ENCODE measurements at places on chromosomes 1 and 21. TPM values are rescaled to one million over a fixed set of nuclear protein-coding genes. Genes with fewer than 3 reads are reported as not detected.
A peak's percentile ranks its signal among the peaks of the same experiment; 100 is the strongest.

DNA sequence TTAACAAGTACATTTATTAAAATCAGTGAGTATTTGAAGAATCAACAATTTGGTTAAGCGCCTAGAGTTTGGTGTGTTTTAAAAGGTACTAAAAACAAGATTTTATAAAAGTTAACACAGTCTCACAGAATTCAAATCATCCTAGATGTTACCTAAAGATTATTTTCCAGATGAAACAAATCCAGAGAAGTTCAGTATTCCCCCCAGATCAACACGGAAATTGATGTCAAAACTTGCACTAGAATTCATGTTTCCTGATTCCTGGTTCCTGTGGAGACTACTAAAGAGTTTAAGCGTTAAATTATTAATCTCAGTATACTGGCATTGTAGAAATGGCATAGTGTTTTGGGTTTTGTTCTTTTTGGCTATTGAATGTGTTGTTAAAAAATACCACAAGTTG lies 1.4 kb downstream of the PTBP2 start:
- no peak for DNase-seq

GRCh38 chr21:42208036-42208435 lies 10.9 kb upstream of the ABCG1 start:
- no peak for DNase-seq

DNA sequence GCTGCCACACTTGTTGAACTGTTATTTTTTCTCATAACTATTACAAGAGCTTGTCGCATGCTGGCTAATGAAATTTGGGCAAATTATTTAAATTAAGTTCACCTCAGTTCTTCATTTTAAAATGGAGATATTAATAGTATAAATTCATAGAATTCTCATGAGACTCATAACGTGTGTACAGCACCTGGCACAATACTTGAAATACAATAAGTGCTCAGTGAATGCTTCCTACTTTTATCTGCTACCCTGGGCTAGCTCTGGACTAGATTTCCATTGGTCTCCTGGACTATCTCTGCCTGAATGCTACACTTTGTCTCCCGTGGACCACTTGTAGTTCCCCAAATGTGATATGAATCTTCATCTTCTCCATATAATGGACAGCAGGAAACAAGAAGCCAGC lies 919 bp downstream of the SLAMF6 start:
- DNase-seq = no peak

GRCh38 chr1:112358798-112359408 lies 37.1 kb upstream of the CTTNBP2NL start:
- DNase-seq = no peak

- no peak for DNase-seq
These were observed 38.7 kb upstream of the BATF3 start for GRCh38 chr1:212738330-212738729.

GRCh38 chr1:247366926-247367645 lies 35.4 kb upstream of the ZNF496 start:
- DNase-seq = no peak

- no peak for DNase-seq
These were observed 50.5 kb downstream of the VCAM1 start for GRCh38 chr1:100769906-100770646.

DNA sequence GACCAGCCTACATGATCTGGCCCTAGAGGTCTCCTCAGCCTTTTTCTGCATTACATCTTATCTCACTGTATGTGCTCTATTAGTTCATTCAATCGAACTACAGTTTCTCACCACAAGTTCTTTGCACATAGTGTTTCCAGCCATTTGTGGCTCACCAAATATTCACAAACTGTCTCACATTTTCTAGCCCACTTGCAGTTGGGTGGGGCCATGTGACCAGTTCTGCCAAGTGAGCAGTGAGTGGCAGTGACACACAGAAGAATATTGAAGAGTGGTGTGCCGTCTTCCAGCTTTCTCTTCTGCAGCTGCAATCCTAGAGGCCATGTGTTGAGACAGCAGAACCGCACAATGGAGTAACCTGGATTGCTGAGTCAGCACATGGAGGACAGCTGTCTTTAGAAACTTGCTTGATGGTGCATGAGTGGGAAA lies 103.2 kb upstream of the ZNF644 start:
- DNase-seq = no peak

- no peak for DNase-seq
These were observed 1.2 kb upstream of the MTFR1L start for GRCh38 chr1:25818569-25818968.

- DNase-seq = no peak
These were observed 910 bp upstream of the RERE start for GRCh38 chr1:8818325-8818775.

DNA sequence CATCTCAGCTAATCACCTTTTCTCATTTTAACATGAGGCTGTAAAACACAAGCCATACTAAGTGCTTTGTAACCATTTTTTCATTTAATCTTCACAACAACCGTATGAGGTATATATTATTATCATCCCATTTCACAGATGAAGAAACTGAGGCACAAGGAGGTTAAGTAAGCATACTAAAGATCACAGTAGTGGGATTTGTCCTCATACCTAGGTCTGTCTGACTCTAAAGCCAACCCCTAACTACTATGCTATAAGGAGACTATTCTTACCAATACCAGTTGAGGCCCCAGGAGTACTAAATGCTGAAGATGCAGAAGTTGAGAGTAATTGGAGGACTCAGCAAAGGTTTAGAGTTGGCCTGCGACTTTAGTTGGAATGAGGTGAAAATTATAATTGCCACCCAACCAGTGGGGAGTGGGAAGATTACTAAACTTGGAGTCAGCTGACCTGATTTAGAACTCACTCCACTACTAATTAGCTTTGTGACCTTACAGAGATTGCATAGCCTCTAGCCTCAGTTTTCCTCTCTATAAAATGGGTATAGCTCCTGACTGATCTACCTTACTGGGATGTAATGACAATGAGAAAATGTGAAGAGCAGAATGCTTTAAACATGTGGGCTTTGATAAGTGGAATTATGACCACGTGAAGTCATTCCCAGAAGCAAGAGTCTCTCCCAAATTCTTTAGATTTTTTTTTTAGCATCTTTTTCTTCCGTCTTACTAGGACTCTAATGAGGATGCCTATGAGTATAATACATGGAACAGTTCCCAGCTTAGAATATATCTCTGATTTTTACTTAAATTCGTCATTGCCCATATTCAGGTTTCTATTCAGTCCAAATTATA lies 85.8 kb upstream of the IPO9 start:
- no peak for DNase-seq

DNA sequence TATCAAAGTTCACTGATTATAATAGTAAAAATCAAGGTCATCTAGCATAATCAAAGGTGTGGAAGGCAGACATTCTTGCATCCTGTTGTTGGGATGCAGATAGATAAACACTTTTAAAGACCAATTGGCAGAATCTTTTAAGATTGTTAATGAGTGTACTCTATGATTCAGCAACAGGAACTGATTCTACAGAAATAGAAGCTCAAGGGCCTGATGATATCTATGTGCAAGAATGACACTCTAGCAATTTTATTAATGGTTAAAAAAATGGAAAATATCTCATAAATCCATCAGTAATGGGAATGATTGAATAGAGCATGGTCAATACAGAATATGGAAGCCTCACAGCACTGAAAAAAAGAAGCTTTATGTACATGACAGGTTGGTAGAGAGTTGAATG lies 2.2 kb upstream of the ATP1A4 start:
- no peak for DNase-seq

- no peak for DNase-seq
These were observed 105.4 kb downstream of the PSMG1 start for GRCh38 chr21:39077876-39078275.

DNA sequence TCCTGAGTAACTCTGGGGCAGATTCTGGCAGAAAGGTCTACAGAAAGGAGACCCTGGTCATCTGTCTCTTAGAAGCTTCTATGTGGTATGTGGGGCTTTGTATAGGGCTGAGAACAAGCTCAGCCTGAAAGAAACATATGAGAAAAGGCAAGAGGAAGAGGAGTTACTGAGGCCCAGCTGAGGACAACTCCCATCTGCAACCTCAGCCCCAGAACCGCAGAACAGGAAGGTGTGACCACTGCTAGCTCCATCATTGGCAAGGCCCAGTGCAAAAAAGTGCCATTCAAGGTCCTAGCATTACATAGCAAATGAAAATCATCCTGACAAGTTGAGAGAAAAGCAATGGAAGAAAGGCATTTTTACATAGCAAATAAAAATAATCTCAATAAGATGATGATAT lies 503.8 kb downstream of the NPHP4 start:
- DNase-seq = no peak

DNA sequence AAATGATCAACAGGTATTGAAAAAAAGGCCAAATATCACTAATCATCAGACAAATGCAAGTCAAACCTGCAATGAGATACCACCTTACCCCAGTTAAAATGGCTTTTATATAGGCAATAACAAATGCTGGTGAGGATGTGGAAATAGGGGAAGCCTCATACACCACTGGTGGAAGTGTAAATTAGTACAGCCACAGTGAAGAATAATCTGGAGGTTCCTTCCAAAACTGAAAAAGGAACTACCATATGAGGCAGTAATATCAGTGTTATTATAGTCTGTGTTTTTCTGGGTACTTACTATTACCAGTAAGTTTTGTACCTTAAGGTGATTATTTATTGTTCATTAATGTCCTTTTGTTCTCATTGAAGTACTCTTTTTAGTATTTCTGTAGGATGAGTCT lies 201.3 kb downstream of the MRPL39 start:
- no peak for DNase-seq

- DNase-seq = no peak
These were observed 38.4 kb upstream of the CD101 start for GRCh38 chr1:116962987-116963639.

DNA sequence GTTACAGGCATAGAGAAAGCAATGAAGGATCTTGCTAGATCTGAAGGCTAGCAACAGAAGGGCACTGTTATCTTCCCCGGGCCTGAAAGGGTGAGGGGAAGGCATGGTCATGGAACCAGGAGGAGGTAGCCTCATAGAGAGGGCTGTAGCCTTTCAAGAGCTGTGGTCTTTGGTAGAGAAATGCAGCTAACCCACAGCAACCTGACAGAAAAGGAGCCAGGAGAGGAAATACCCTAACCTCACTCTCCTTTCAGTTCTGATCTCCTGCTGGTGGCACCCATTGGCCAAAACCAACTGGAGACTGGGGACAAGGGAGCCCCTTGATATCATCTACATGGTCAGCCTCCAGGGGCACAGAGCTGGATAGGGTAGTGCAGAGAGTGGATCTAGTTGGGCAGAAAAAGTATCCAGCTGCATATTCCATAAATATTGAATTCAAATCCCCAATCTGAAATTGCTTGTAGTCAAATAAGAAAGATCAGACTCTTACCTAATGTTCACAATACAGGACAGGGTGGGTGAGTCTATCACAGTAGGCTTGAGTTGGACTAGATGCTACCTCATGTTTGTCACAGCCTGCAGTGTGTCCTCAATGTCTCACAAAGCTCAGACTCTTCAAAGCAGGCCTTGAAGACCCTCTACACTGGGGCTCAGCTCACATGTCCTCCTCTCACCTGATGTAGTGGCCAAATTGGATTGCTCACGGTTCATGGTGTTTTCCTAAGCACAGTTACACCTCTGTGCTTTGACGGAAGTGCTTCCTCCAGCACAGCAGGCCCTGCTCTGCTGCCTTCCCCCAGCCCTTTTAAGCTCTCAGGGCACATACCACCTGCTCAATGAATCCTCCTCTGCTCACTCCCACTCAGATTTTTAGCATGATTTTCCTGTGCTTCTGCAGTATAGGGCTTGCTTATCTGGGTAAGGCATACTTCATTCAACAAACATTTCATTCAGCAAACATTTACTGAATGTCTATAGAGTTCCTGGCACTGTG lies 74.1 kb upstream of the JUN start:
- peak; percentile 43 for DNase-seq

DNA sequence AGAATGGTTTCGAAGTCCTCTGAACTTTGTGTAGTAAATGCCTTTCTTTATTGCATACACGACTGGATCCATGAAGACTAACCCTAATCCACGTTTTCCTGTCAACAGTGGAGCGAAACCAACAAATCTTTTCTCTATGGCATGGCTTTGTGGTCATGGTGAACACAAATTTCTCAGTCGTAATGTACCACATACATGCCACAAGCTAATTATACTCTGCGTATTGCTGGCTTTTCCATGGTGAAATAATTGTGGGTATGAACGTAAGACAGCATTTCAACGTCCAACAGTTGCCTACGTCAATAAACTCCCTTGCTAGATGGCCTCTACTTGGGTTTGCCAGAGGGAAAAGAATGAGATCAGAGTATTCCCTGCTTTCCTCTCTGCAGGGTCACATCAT lies 27.5 kb downstream of the INTS7 start:
- no peak for DNase-seq

- DNase-seq = no peak
These were observed 3.8 kb upstream of the HES3 start for GRCh38 chr1:6239950-6240768.

DNA sequence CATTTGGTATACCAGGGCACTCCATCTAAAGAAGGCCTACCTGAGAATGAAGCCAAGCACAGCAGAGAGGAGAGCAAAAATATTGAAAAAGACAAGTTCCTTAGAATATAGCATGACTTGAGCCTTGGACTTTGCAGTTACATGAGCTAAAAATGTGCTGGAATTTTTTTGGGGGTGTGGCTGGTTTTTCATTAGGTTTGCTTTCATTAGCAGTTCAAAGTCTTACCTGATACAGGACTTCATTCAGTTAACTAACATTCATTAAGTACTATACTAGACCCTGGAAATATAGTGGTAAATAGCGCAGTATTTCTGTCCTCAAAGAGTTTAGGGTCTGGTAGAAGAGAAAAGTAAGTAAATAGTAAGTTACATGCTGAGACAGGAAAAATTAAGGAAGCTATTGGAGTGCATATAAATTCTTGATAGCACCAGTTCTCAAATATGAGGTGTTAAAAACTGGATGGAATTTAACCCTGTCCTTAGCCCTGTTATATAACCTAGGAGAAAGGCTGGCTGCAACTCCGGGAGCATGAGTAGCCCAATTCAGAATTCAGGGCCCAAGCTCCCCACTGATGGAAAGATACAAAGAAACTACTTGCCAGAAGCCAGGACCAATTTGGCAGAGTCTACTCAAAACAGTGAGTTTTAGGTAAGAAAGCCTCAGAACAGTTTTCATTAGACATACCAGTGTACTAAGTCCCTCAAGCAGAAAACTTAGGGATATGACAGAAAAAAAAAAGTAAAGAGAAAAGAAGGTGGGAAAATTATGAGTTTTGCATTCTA lies 3.1 kb upstream of the DOCK7 start:
- DNase-seq = no peak

The DIO1 gene
- total RNA-seq = not detected

The BEST4 gene
- 0.47 TPM for total RNA-seq

The TMEM54 gene
- total RNA-seq = 0.78 TPM

The FBLIM1 gene
- total RNA-seq = not detected

The GJA4 gene
- not detected for total RNA-seq

The LRRC7 gene
- not detected for total RNA-seq

Measured in activated T-helper 1 cell treated with anti-CD3 and anti-CD28 coated beads, Interleukin-12 subunit alpha, Interleukin-12 subunit beta, Interleukin-2, Interleukin-4 antibody, amounts not matched to agents 30 ng/mL and 10 ng/mL and 1 ng/mL, durations not matched to agents 14 hours and 24 hours and 36 hours (primary cell).